ENCODE measurements at places on chromosomes 11 and 22. TPM values are rescaled to one million over a fixed set of nuclear protein-coding genes. Genes with fewer than 3 reads are reported as not detected.

The ANKRD49 gene
- total RNA-seq = 12.7 TPM

The BDNF gene
- 2.9 TPM for total RNA-seq

The MMP8 gene
- total RNA-seq = 8.4 TPM

The PGM2L1 gene
- 6.1 TPM for total RNA-seq

The HBB gene
- 2,108 TPM for total RNA-seq

The KIRREL3 gene
- 2.1 TPM for total RNA-seq

The ADM2 gene
- 0.39 TPM for total RNA-seq

The APOA5 gene
- total RNA-seq = not detected

The UPK3A gene
- not detected for total RNA-seq

The NELL1 gene
- total RNA-seq = 9.4 TPM

The MMP27 gene
- 6.7 TPM for total RNA-seq

The SLCO2B1 gene
- total RNA-seq = 9.8 TPM

The PCF11 gene
- 52.2 TPM for total RNA-seq

The CXCR5 gene
- total RNA-seq = not detected

The SCGB1D1 gene
- total RNA-seq = not detected

The KCNQ1OT1 gene
- 12.0 TPM for total RNA-seq

The CABP4 gene
- 0.49 TPM for total RNA-seq

The AIP gene
- 42.8 TPM for total RNA-seq

The GGT5 gene
- total RNA-seq = 2.6 TPM

The PLEKHA7 gene
- total RNA-seq = 19.9 TPM

The C11orf86 gene
- not detected for total RNA-seq

The BIK gene
- total RNA-seq = 3.6 TPM

The RFPL1 gene
- total RNA-seq = not detected

The OR10A2 gene
- total RNA-seq = not detected

The C11orf42 gene
- not detected for total RNA-seq

The SIK2 gene
- total RNA-seq = 20.7 TPM

The KCTD17 gene
- 11.7 TPM for total RNA-seq

The AGBL2 gene
- 1.1 TPM for total RNA-seq

The HTR3A gene
- 0.99 TPM for total RNA-seq

The FLRT1 gene
- total RNA-seq = 1.6 TPM

The FXYD6 gene
- total RNA-seq = 30.3 TPM

The MTMR3 gene
- total RNA-seq = 60.1 TPM

The CARD18 gene
- total RNA-seq = 37.0 TPM

The OR2D2 gene
- total RNA-seq = not detected

The GGTLC3 gene
- total RNA-seq = not detected

The SLC37A2 gene
- 10.3 TPM for total RNA-seq

The NXPE2 gene
- 0.20 TPM for total RNA-seq

The RASSF10 gene
- total RNA-seq = 9.8 TPM

The SLC7A4 gene
- 0.69 TPM for total RNA-seq

The CRYBB1 gene
- 0.99 TPM for total RNA-seq

The MS4A3 gene
- total RNA-seq = 18.1 TPM

The MORC2 gene
- 17.8 TPM for total RNA-seq

The BLID gene
- total RNA-seq = 2.8 TPM

All from skin of body (tissue), 3 donors.